ENCODE measurements at places on chromosomes 16 and 17. TPM values are rescaled to one million over a fixed set of nuclear protein-coding genes. Genes with fewer than 3 reads are reported as not detected.

Gene HBA2
- not detected for total RNA-seq

GRCh38 chr17:29135464-29135863 lies 44.7 kb downstream of the MYO18A start:
- H3K27me3 ChIP-seq: no peaks in the 10 kb centered on the region
- no peak for DNase-seq
- peaks cover 41% of the 10 kb centered on the region for H3K4me1 ChIP-seq
- no peak overlapping the region for H3K4me3 ChIP-seq
- peaks cover 4% of the 10 kb centered on the region for H3K36me3 ChIP-seq

DNA sequence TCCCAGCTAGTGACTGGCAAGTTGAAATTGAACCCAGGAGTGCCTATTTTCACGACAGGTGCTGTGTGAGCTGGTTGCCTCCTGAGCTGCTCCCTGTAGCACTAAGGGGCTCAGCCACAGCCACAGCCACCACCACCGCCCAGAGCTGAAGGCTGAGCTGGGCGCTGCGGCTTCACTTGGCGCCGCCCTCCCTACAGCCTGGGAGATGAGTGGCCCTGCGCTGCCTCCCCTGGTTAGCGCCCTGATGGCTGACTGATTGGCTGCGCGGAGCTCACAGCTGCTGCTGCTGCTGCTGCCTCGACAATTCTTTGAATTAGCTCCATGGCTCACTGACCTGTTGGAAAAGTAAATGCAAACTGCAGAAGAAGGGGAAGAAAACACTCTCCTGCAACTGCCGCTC lies 91.8 kb upstream of the TMEM132E start:
- no peaks in the 10 kb centered on the region for H3K4me1 ChIP-seq
- H3K27me3 ChIP-seq: no peaks in the 10 kb centered on the region
- H3K36me3 ChIP-seq: no peaks in the 10 kb centered on the region
- no peak overlapping the region for H3K4me3 ChIP-seq

Gene KRTAP4-4
- not detected for total RNA-seq

DNA sequence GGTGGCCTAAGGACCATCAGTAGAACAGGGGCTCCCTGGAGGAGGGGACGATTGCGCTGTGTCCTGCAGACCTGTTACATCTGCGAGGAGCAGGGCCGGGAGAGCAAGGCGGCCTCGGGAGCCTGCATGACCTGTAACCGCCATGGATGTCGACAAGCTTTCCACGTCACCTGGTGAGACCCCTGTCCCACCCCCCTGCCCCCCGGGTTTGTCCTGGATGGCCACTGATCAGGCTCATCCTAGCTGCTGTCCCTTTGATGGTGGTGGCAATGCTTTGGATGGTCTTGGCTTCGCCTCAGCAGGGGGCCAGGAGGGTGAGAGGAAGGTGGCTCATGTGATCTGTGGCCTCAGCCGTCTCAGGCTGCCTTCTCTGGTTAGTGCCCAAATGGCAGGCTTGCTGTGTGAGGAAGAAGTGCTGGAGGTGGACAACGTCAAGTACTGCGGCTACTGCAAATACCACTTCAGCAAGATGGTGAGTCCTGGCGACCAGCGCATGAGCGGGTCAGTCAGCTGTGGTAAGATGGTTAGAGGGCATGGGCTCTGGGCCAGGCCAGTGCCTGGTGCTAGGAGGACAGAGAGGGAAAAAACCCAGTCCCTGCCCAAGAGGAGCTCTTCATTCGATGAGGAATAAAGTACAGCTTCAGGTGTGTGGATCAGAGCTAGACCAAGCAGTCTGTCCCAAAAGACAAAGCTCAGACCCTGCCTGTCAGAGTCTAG lies 4.2 kb downstream of the MLLT6 start:
- H3K4me3 ChIP-seq: no peak overlapping the region
- peaks cover 25% of the 10 kb centered on the region for H3K4me1 ChIP-seq
- peaks cover 26% of the 10 kb centered on the region for H3K36me3 ChIP-seq
- H3K27ac ChIP-seq: no peak overlapping the region

GRCh38 chr17:49859991-49860953 lies 12.4 kb upstream of the TAC4 start:
- no peak overlapping the region for H3K4me3 ChIP-seq
- no peak overlapping the region for H3K27ac ChIP-seq
- no peak for DNase-seq
- no peaks in the 10 kb centered on the region for H3K36me3 ChIP-seq
- H3K27me3 ChIP-seq: peaks cover 31% of the 10 kb centered on the region

DNA sequence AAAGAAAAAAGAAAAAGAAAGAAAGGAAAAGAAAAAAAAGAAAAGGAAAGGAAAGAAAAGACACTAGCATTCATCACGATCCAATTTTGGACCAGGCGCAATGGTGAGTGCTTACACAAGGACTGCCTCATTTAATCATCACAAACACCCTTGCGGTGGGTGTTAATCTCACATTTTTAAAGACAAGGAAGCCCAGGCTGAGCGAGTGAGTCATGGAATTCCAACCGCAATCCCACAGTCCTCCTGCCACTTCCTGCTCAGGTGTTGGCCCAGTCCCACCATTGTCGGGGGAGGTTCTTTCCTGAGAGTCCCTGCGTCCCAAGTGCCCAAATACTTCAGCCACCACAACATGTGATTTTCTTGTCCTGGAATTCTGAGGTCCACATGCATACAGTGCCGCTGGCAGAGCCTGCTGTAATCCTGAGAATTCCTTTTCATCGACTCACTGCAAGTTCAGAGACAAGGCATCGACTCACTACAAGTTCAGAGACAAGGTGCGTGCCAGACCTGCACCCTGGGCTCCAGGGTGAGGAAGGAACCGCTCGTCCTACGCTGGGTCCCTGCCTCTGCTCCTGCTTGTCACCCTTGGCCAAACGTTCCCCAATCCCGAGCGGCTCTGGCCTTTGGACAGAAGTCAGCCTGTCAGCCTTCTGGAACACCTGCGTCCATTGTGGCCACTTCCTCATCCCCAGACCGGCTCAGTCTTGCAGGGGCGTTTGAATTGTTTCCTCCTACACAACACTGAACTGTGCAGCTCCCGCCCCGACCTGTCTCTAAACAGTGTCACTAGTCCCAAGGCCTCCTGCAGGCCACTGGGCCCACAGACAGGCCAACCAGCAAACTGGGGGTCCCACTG lies 5.8 kb downstream of the ZG16B start:
- no peak for DNase-seq
- no peaks in the 10 kb centered on the region for H3K27me3 ChIP-seq
- H3K4me3 ChIP-seq: no peak overlapping the region
- peak overlapping the region; percentile 70 for H3K27ac ChIP-seq

Gene CLEC10A
- not detected for total RNA-seq

Gene LHX1
- total RNA-seq: not detected

GRCh38 chr16:50644729-50645128 lies 36.4 kb downstream of the SNX20 start:
- H3K4me1 ChIP-seq: no peaks in the 10 kb centered on the region
- no peak overlapping the region for H3K4me3 ChIP-seq
- H3K36me3 ChIP-seq: no peaks in the 10 kb centered on the region
- H3K27me3 ChIP-seq: peaks cover 25% of the 10 kb centered on the region
